ENCODE measurements at places on chromosomes 5 and 9.
A peak's percentile ranks its signal among the peaks of the same experiment; 100 is the strongest.

DNA sequence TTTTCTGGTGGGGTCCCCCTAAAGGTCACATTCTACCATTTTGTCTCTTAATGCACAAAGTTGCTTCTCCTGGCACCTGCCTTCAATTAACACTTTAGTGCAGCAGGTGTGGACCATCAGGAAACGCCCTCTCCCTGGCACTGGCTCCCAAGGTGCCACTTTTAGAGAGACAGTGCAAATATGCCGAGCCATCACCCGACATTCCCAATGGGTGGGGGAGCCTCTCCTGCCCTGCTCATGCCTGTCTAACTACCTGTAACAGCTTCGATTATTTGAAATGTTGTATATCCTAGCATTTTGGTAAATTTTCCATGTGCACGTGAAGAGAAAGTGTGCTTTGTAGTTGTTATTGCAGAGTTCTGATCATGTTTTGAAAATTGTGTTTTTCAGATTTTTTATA lies 13.2 kb upstream of the LRRC14B start:
- DNase-seq: no peak

DNA sequence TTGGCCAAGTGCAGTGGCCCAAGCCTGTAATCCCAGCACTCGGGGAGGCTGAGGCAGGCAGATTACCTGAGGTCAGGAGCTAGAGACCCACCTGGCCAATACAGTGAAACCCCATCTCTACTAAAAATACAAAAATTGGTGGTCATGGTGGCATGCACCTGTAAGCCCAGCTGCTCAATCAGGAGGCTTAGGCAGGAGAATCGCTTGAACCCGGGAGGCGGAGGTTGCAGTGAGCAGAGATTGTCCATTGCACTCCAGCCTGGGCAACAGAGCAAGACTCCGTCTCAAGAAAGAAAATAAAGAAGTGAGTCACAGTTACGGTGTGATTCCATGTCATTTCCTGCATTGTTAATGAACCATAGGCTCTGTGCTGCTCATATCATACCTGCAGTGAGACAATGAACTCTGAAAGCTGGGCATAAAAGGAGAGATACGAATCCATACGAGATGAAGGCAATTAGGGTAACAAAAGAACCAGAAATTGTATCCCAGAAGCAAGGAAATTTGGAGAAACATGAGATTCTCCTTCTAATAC lies 44.6 kb downstream of the TIMD4 start:
- DNase-seq: no peak

DNA sequence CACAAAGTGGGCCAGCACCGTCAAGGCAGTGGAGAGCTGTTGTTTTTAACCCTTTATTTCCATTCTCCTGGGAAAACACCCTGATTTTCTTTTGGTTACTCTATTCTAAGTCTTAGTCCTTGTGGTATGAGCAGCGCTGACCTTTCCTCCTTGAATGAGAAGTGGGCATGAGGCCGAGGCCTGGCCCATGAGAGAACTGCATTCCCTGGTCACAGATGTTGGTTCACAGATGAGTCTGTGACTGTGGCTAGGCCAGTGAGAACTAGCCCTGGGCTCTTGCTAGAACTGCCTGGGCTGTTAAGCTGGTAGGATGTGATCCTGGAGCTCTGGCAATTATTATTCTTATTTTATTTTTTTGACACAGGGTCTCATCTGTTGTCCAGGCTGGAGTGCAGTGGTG lies 71.7 kb upstream of the KLF9 start:
- no peak for DNase-seq

- DNase-seq: no peak
Observed at GRCh38 chr5:16975950-16976624, 40.0 kb upstream of the MYO10 start.

DNA sequence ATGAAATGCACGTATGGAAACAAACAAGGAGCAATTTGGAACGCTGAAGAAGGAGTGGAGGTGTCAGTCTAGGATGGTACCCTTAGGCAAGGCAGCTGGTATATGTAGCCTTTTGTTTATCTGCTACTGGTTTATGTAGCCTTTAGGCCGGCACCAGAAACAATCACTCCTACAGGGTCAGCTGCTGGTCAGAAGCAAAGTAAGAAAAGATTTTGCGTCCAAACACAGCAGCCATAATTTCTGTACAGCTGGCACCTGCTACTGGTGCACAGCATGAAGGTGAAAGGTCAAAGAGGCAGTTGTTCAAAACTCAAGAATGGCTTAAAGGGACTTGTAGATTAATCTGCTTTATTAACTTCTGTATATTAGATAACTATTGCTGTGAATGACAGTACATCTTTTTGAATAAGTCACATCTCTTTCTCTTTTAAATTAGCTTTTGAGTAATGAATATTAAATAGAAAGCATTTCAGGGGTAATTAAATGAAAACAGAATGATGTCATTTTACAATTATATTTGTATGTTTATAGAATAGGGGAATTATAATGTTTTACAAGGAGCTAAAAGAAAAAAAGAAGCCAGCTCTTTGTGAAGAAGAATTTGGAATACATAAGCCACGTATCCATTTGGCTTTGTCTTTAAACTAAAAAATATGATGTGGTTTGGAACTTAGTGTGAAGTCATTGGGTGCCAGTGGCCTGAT lies 33.1 kb upstream of the TLX3 start:
- DNase-seq: no peak

GRCh38 chr9:134355561-134356279 lies 29.5 kb downstream of the RXRA start:
- DNase-seq: no peak

DNA sequence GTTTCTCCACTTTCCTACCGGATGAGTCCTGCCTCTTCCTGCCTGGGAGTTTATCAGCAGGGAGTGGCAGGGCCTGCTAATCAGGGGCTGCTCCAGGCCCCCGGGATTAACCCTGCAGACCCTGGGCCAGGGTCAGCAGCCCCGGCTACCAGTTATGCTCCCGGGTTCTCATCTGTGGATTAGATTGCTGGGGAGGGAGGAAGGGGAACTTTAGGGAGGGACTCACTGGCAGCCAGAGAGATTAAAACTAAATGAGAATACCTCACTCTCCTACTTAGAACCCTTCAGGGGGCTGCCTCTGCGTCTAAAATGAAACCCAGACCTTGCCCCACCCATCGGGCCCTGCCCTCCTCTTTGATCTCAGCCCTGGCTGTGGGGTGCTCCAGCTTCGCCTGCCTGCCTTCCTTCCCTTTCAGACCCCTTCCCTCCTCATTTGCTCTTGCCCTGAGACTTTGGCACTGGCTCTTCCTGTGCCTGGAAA lies 130.5 kb upstream of the HAND1 start:
- no peak for DNase-seq

- peak; percentile 2 for DNase-seq
Observed at GRCh38 chr5:25544652-25545249, 900.0 kb upstream of the CDH10 start.

DNA sequence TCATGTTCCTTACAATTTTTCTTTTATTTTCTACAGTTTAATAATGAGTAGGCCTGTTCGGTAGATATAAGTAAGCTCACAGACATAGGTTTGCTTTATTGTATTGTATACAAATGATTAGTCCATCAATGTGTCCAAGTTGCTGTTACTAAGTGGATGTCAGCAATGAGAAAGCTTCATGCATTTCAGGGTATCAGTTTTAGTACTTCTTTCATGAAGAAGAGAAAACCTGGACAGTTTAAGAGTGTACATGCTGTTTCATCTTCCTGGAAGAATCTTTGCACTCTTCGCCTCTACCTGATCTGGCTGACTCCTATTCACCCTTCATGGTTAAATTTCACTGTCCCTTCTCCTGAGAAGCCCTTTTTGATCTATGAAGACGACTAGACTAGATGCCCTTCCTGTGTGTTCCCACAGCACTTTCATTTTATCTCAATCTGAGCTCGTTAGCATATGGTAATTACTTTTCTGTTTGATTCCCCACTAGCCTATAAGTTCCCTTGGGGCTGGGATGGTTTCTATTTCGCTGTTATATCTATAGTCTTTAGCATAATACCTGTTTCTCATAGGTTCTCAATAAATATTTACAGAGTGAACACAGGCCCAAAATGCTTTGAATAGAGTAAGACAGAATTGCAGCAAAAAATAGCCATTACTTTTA lies 70.7 kb downstream of the CETN3 start:
- no peak for DNase-seq

- DNase-seq: no peak
Observed at GRCh38 chr9:31336386-31336785, 1048.1 kb upstream of the ACO1 start.

DNA sequence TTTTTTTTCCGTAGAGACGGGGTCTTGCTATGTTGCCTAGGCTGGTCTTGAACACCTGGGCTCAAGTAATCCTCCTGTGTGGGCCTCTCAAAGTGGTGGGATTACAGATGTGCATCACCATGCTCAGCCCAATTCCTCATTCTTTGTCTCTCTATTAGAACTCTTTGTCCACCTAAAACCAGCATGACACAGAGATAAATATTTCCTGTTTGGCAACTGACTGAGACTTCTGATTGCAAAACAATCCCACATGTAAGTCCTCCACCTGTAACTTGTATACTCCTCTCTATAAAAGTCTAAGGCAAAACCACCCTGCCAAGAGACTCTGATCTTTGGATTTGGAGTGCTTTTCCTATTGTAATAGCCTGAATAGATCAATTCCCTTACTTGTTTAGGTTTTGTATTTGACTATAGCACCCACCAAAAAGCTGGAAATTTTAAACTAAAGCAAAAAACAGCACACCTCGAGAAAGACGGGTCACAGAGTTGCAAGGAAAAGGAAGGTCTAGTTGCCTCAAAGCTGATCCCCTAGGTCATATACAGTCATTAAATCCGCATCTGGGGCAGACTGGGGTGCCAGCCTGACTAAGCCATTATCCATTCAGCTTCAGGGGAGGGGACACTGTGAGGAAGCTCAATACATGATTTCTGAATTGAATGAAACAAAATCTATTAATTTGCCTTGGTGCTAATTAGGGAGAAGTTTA lies 13.5 kb upstream of the KIF27 start:
- DNase-seq: no peak

DNA sequence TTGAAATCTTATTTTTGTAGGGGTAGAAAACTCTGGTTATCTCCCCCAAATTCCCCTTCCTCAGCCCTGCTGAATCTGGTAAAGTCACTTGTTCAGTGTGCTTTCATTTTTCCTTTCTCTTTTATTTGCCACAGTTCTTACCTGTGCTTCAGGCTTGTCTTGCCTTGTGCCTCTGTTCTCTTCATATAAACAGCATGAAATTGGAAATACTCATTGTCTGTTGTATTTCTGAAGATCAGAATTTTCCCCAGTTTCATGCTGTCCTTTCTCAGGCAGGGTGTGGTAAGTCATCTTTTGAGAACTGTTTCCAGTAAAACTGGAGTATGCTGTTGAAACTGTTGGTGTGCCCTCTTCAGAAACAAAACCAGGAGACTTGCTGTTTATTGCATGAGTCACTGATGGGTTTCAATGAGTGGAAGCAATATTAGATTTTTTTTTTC lies 7.0 kb downstream of the PAM start:
- DNase-seq: no peak

DNA sequence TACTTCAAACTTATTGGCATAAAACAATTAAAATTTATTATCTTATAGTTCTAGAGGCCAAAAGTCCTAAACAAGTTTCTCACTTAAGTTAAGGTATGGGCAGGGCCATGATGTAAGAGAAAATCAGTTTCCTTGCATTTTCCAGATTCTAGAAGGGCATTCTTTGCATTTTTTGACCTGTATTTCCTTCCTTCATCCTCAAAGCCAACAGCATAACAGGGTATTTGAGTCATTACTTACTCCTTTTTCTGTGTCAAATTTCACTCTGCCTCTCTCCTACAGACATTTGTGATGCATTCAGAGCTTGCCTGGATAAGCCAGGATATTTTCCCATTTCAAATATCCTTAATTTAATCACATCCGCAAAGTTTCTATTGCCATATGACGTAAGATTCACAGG lies 1499.0 kb downstream of the EFNA5 start:
- no peak for DNase-seq

DNA sequence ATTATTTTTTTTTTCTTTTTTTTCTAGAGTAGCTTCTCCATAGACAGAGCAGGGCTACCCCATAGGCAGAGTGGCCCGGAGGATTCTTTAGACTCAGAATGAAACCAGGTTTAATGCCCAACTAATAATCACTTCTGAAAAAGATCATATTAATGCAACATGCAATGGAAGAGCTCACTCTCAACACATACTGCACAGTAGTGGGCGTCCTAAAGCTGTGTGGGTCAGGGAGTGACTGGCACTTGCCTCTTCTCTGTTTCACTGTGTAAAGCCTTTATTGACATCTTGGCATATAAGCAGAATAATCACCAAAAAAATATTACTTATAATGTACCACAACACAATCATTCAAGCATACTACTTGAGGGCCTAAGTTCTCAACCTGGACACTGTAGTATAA lies 11.1 kb downstream of the PWWP2A start:
- DNase-seq: no peak

DNA sequence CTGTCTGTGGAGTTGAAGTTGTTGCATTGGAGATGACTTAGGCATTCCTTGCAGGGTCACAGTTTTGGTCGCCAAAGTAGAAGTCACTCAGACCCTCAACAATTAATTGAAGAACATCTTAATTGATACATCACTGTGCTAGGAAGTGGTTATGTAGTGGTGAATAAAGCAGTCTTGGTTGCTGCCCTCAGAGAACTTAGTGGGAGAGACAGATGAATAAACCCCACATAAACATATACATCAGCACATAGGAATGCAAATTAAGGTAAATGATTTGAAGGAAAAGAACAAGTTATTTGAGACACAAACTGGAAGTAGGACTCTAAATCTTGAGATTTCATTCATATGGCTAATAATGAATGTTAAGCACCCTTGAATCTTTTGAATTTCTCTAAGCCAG lies 25.7 kb downstream of the FAM174A start:
- no peak for DNase-seq

GRCh38 chr9:128731691-128732090 lies 7.8 kb upstream of the ZDHHC12 start:
- no peak for DNase-seq

DNA sequence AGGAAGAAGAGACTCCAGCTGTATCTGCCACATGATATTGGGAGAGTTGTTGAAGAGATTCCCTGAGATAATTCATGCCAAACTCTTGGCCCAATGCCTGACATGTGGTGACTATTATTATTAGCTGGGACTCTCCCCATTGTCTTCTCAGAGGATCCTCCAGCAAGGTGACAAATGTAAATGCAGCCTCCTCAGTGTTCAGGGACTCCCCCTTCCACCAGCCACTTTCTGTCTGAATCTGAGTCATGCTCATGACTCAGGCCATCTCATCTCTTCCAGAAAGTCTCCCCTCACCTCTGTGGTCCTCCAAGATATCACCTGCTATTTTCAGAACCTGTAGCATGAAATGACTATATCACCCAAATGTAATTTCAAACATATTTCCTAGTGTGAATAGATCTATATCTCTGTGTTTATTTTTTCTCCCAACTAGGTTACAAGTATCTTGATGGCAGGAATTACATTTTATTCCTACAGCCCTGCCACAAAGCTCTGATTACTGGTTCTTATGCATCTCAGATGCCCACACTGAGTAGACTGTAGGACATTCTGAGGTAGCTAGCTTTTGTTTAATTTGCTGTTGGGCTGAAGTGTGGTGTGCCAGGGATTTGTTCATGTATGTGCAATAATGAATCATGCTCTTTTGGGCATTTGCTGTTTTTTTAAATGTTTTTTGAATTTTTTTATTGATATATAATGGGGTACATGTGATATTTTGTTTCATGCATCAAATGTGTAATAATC lies 126.6 kb upstream of the IL12B start:
- DNase-seq: peak; percentile 83

- DNase-seq: no peak
Observed at GRCh38 chr5:135349886-135350285, 49.1 kb downstream of the MACROH2A1 start.

All from activated T-cell treated with anti-CD3 and anti-CD28 coated beads, Interleukin-2, amount 50 U/mL, for 72 hours (primary cell).